CD4-positive, alpha-beta T cell (primary cell): ENCODE measurements at places on chromosomes 5 and 9. TPM values are rescaled to one million over a fixed set of nuclear protein-coding genes. Genes with fewer than 3 reads are reported as not detected.
A peak's percentile ranks its signal among the peaks of the same experiment; 100 is the strongest.

PPP3R2 gene
- total RNA-seq, result not detected

PCDHGA10 gene
- not detected for total RNA-seq

ADRA1B gene
- not detected for total RNA-seq

ENTREP1 gene
- total RNA-seq, result 0.08 TPM

GABRP gene
- not detected for total RNA-seq

SNAPC3 gene
- total RNA-seq, result 3.3 TPM

DNAJC21 gene
- total RNA-seq, result 50.4 TPM

LCN10 gene
- not detected for total RNA-seq

LHX2 gene
- total RNA-seq, result 0.14 TPM

GRCh38 chr5:54480296-54480695 lies 24.8 kb downstream of the HSPB3 start:
- no peak for DNase-seq

DNA sequence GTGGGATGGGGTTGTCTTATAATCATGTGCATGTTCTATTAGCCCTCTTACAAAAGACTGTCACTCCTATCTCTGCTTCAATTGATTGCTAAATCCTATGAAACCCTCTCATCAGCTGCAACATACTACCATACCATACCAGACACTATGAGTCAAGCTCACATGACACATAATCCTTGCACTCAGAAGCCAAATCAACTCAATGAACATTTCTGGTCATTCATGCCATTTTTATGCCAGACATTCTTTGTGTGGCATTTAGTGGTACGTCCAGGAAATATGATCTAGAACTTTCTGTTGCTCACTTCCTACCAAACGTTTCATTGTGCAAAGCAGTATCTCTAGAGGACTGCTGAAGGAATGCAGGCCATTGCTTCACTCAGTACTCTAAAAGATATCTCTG lies 159.2 kb upstream of the GNA14 start:
- no peak for DNase-seq

- DNase-seq, result peak; percentile 48
These were observed 8.3 kb downstream of the LCN12 start for GRCh38 chr9:136960212-136960937.

DNA sequence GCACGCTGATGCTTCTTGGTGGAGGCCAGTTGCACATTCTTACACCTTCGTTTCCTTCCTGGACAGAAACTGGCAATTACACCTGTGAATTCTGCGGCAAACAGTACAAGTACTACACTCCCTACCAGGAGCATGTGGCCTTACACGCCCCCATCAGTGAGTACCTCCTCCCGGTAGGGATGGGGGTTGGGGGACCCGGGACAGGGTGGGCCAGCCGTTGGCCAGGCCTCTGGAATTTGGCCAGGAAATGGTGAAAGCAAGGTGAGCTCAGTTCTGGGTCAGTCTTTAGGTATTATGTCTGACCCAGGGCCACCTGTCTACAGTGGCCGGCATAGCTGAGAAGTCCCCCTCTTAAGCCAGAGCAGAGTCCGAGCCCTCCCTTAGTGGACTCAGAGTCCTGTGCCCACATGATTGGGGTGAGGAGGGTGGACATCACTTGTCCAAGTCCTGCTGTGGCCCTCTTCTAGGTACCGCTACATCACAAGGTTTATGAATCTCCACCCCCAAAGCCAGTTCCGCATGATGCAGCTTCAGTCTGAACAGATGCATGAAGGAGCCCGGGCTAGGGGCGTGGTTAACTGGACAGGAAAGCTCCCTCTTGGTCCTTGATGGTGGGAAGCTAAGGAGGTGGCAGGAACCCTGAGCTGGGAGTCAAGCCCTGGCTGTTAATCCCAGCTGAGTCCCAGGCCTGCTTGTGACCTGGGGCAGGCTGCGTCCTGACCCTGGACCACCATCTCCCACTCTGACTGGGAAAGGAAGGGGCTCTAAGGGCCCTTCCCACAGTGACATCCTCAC lies 61.3 kb downstream of the AMBP start:
- DNase-seq, result no peak

- no peak for DNase-seq
These were observed 81.5 kb downstream of the SHB start for GRCh38 chr9:37987467-37987981.

DNA sequence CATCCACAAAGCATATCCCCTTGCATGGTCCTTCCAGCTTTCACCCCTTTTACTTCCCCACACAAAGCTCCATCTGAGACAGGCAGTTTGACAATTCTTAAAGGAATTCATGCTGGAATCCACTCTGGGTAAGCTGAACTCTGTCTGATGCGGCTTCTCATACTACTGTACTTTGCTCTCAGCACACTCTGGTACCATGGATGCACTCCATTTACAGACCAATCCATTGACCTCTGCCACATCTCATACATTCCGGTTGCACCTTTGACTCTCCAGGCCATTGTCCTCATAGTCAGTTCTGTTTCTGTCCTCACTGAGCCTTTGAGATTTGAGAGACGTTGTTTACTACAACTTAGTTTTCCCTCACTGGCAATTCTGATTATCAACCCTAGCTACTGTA lies 12.2 kb downstream of the SPATA9 start:
- DNase-seq, result no peak

- DNase-seq, result no peak
These were observed 171.7 kb downstream of the COL23A1 start for GRCh38 chr5:178418471-178419010.

GRCh38 chr9:104960662-104961061 lies 32.7 kb upstream of the ABCA1 start:
- DNase-seq, result no peak

- peak; percentile 43 for DNase-seq
These were observed 2.5 kb upstream of the ZNF367 start for GRCh38 chr9:96420468-96421219.

DNA sequence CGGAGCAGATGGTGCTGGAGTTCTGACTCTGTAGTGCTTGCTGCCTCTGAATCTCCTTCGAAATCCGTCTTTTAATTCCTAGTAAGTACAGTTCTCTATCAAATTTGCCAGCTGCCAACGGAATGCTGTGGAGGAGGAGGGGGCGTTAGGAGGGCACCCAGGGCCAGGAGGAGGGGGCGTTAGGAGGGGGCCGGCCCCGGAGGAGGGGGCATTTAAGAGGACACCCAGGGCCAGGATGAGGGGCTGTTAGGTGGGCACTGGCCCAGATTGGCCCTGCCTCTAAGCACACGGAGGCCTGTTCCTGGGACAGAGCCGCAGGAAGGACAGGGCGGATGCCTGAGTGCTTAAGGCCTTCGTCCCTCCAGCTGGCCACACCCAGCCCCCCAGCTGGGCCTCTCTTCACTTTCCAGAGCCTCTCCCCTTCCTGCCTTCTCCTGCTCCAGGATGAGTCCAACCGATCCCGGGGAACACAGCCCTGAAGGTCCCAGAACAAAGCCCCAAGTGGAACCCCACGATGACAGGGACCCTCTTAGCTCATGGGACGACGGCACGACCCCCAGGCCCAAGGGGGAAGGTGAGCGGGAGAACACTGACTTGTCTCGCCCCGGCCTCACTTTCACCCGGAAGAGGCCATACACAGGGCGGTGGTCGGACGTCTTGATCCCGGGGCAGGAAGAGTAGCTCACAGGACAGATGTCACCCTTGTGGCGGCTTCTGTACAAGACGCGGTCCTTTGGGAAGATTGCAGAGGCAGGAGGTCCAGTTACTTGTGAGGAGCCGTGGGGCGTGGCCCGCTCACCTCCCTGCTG lies 9.8 kb downstream of the INPP5E start:
- DNase-seq, result no peak

- DNase-seq, result no peak
These were observed 212.9 kb downstream of the ACTL7B start for GRCh38 chr9:108642871-108643270.

DNA sequence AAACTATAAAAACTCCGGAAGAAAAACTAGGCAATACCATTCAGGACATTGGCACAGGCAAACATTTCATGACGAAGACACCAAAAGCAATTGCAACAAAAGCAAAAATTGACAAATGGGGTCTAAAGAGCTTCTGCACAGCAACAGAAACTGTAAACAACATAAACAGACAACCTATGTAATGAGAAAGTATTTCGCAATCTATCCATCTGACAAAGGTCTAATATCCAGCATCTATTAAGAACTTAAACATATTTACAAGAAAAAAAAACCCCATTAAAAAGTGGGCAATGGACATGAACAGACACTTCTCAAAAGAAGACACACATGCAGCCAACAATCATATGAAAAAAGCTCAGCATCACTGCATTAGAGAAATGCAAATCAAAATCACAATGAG lies 498.6 kb downstream of the HINT1 start:
- no peak for DNase-seq

- DNase-seq, result no peak
These were observed 3.2 kb upstream of the UHRF2 start for GRCh38 chr9:6409811-6410210.

GRCh38 chr5:34865091-34865490 lies 26.1 kb downstream of the TTC23L start:
- no peak for DNase-seq

- no peak for DNase-seq
These were observed 183.5 kb downstream of the SNX18 start for GRCh38 chr5:54700986-54701578.

DNA sequence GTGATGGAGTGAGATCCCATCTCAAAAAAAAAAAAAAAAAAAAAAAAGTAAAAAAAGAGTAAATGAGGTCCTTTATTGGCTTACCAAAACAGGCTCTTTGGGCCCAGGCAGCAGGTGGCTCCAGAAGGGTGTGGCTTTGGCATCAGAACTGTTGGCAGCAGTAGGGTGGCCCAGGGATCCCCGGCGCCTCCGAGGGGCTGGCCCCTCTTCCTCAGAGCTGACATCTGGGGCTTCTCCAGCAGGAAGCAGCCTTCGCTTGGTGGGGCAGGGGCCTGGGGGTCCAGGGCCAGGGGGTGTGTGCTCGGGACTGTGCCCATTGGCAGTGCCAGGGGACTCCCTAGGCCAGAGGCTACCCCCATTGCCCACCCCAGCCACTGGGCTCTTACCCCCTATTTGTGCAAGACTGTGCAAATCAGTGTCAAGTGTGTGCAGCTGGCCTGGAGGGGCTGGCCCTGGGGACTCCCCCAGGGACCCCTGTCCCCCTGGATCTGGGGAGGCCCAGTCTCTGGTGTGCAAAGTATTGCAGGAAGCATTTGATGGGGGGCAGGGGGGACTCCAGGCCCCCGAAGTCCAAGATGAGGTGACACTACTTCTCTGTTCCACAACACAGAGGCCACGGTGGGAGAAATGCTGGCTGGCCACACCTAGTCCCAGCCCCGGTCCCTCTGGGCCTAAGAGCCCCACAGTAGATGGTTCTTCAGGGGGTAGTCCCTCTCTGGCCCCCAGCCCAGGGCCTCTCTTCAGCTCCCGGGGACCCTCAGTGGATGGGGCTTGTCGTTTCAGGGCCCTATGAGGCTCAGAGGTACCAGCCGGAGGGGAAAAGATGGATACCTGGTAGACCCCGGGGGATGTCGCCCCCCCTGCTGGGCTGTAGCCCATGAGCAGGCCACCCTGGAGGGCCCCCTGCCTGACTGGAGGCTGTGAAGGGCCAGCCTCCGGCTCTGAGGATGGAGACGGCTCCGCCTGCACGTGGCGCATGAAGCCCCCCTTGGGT lies 4.7 kb upstream of the STOML2 start:
- DNase-seq, result no peak

DNA sequence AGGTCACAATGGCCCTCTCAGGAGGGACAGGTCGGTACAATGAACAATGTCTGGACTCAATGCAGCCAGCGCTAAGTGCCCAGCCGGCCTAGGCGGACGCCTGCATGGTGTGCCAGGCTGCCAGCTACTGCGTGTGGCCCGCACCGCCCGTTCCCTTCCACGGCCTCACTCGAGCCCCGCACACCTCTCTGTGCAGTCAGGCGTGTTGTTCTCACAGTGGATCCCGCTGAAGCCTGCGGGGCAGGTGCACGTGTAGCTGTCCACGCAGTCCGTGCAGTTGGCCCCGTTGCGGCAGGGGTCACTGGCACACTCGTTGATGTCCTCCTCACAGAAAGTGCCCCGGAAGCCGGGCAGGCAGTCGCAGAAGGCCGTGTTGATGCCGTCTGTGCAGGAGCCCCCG lies 26.7 kb upstream of the SEC16A start:
- DNase-seq, result no peak

DNA sequence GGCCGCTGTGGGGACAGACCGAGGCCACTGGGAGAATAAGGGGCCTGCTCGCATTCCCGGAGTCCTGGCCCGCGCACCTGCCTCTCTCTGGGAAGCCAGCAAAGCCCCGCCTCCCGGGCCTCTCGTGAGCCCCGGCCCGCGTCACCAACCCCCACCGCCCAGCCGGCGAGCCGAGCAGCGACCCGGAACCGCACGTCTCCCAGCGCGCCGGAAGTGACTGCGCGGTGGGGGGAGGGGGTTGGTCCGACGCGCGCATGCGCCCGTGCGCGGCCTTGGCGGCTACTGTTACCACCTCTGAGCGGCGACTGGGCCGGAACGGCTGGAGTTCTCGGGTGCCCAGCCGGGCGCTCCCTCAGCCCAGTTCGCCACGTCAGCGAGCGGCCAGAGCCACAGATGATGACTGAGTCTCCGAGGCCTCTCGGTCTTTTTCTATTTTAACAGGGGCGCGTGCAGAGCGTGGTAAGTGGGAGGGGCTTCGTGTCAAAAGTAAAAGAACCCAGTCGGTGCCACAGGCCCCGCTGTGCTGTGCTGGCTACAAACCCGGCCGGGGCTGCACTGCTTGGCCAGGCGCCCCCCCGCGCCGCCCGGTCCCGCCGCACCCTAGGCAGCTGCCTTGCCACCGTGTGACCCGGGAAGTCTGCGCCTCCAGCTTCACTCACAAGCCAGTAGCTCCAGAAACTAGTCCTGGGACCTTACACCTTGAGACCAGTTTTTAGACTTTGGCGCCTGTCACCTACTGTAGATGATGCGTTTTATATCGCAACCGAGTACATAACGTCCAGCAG lies at the start of gene GOLGA1:
GOLGA1 (minus strand) TSS at position 190 of the 785 bp plus-strand sequence. CDS start 2,372 bp downstream, outside the sequence.
- DNase-seq, result peak; percentile 87

- DNase-seq, result no peak
These were observed 77.0 kb downstream of the ANKRD55 start for GRCh38 chr5:56155992-56156584.

DNA sequence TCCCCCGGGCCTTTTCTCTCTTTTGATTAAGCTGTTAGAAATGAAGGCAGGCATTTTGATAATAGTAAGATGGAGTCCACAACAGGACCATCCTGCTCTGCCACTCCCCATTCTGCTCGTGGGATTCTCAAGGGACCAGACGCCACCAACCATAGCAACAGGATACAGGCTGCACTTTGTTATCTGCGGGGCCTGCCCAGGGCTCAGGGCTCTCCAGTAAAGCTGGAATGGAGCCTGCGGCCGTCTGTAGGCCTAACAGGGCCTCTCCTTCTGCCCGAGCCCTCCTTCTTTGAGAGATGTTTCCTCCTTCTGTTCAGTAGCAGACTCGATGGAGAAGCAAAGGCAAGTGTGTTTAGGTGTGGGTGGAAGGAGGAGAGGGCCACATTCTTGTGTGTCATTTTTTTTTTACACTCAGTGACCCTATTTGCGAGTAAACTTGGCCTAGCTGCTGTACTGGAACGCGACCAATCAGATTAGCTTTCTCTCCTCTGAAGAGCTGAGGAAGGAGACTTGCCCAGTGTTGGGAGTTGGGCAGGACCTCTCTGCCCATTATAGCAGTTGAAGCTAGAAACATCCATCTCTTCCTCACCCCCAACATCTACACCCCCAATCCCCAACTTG lies 8.9 kb upstream of the EPB41L4B start:
- no peak for DNase-seq

GRCh38 chr9:16679327-16679821 lies 191.1 kb downstream of the BNC2 start:
- no peak for DNase-seq
